COR-L47 (cell line): ENCODE measurements at places on chromosomes 16 and 17.

- no peak for DNase-seq
These were observed 47.4 kb upstream of the JPH3 start for GRCh38 chr16:87554754-87555427.

GRCh38 chr16:23072084-23072599 lies 77.1 kb downstream of the USP31 start:
- DNase-seq = no peak

GRCh38 chr17:49978501-49978900 lies 9.5 kb downstream of the DLX4 start:
- DNase-seq = no peak

DNA sequence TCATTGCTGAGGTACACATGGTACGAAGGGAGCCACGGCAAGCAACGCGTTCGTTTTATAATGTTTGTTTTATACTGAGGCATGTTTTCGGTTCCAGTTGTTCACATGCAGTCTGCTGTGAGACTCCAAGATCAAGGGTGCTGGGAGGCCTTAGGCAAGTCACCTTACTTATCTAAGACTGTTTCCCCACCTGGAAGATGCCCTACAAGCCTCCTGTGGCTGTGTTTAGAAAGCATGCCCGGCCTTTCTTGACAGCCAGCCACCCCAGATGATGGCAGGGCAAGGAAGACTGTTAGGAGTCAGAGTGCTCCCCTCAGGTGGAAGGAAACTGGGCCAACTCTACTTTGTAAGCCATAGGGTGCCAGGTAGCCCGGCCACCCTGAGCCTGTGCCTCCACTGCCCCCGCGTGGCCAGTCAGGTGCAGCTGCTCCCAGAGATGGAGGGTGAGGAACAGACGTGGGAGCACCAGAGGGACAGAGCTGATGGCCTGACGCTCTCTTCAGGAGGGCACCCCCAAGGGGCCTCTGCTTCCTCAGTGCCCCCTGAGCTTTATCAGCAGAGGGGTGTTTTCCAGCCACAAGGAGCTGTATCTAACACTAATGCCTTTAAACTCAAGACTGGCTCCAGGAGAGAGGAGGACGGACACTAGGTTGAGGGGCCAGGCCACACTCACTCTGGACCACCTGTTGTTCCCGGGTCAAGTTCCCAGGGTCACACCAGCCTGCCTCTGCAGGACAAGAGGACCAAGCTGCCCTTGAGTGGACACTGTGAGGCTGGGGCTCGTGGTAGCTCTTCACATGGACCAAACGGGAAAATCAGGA lies 5.4 kb downstream of the NAT9 start:
- DNase-seq = no peak

DNA sequence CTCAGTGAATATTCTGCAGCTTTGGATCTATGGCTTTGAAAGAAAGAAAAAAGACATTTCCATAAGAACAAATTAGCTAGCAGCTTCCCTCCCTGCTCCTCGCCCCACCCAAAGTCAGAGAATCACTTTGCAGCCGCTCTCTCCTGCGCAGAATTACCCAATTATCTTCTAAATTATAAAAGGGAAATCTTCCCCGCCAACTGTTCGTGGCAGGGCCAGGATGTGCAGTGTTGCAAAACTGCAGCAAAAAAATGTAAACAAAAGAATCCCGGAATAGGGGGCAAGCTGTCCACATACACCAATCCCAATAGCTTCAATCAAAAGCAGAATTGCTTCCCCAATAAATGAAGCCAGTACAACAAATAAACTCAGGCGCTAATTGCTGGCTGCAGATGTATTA lies 510.6 kb downstream of the RBFOX1 start:
- DNase-seq = no peak

GRCh38 chr17:4304417-4305027 lies 40.7 kb upstream of the ANKFY1 start:
- no peak for DNase-seq
